ENCODE measurements at places on chromosomes 16 and 17.

- no peak for DNase-seq
These were observed 20.3 kb upstream of the CDH5 start for GRCh38 chr16:66346221-66346620.

DNA sequence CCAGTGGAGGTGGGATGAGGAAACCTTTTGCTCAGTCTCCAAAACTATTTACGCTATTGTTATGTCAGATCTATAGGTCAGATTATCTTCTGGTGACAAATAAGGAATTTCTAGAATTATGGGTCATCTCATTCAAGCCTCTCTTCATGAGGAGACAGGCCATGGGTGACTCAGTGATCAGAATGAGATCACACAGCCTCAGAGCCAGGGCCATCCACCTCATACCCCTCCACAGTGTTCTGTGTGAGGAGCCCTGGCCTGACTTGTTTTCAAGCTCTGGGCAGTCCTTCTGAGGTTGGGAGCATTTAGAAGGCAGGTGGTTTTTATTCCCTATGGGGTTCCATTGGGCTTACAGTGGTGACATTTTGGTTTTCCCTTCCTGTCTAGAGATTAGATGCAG is 26.5 kb downstream of the YPEL2 start:
- DNase-seq: no peak

DNA sequence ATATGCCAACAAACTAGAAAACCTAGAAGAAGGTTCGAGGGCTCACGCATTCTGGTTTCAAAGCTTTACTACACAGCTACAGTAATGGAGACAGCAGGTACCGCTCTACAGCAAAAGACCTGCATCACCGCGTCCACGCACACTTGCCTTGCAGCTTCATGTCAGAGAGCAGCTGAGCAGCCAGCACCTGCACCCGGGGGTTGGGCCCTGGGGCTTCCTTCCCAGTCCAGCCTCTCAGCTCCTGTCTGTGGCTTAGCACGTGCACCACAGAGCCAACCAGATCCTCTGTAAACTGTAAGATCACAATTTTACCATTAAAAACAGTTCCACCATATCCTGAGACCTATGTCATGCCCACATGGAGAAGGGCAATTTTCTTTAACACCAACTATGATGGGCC is 15.3 kb downstream of the MEAK7 start:
- no peak for DNase-seq

GRCh38 chr17:69231521-69231920 is 2.9 kb upstream of the ABCA10 start:
- no peak for DNase-seq

GRCh38 chr16:87495578-87496446 is 3.0 kb upstream of the ZCCHC14 start:
- no peak for DNase-seq

DNA sequence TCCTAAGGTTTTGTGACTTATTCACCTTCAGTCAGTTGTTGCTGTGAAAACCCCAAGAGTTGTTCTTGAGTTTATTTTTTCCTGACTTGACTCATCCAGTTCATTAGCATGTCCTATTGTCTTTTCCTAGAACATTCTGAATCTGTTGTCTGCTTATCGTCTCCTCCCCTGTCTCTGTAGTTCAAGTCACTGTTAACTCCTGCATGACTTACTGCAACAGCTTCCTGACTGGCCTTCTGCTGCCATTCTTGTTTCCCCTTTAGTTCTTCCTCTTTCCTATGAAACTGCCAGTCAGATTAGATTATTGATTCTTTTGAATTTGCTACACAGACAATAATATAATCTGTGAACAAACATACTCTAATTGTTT is 161.5 kb downstream of the FTO start:
- no peak for DNase-seq

DNA sequence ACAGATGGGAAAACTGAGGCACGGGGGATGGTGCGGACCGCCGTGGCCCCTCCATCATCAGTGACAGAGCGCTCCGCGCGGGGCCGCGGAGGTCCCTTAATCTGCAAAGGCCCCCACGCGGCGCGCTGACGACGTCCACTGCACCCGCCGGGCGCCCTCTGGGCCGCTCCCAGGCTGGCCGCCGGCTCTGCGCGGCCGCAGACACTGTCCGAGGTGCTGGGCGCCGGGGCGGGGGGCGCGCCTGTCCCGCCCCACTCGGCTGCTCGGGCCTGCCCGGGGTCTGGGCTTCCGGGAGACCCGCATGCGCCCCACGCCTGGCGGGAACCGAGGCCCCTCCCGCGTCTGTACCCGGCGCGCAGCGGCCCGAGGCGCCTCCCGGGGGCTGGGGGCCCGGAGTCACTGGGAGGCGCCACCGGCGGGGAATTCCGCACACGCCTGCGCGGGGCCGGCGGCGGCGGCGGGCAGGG is 550 bp upstream of the RNF213 start:
- DNase-seq: no peak

- DNase-seq: no peak
These were observed 5.4 kb upstream of the CNGB1 start for GRCh38 chr16:57976331-57976796.

GRCh38 chr17:55144518-55144917 is 120.2 kb upstream of the HLF start:
- DNase-seq: no peak

- no peak for DNase-seq
These were observed 47.9 kb downstream of the UBE2G1 start for GRCh38 chr17:4318596-4318995.

- no peak for DNase-seq
These were observed 17.9 kb upstream of the SMPD3 start for GRCh38 chr16:68466174-68466573.

GRCh38 chr17:48994549-48995303 is 2.5 kb upstream of the IGF2BP1 start:
- no peak for DNase-seq

DNA sequence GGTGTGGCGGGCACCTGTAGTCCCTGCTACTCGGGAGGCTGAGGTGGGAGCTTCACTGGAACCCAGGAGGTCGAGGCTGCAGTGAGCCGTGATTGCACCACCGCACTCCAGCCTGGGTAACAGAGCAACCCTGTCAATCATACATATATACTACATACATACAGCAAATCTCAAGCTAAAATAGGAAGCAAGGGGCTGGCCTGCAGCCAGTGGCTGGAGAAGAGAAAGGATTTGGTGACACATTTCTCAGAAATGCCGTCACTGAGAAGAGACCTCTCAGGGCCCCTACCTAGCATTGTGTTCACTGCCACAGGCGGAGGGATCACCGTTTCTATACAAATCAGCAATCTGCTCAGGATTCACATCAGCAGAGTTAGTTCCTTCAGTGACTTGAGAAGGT is 16.9 kb downstream of the NARF start:
- DNase-seq: no peak

DNA sequence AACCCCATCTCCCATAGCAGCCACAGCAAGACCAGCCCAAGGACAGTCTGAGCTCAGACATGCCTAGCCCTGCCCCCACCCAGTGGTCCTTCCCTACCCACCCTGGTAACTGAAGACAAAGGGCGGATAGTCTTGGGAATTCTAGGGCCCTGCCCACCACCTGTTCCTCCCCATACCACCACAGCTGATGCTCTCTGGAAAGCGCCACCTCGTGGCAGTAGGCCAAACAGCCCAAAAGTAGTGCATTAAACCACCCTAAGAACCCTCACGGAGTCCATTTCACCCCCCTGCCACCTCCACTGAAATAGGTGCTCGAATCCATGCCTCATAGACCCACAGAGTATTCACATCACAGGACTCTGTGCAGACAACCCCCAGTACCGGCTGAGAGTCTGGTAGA is 1021.4 kb downstream of the CDH8 start:
- no peak for DNase-seq

DNA sequence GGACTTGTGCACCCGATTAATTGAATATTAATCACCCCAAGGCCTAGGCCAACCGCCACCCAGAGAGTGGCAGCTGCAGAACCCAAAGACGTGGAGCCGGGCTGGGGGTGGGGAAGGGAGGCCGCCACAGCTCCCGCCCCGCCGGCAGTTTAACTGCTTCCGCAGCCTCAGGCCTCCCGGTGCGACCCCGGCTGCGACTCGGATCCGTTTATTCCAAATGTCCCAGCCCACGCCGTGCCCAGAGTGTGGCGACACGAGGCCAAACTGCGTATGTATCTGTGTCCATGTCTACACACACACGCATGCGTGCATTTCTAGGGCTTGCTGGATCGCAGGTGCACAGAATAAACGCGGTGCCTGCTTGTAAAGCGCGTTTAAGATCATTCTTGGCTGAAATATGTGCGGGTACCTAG is 802 bp upstream of the TOB1 start:
- no peak for DNase-seq

DNA sequence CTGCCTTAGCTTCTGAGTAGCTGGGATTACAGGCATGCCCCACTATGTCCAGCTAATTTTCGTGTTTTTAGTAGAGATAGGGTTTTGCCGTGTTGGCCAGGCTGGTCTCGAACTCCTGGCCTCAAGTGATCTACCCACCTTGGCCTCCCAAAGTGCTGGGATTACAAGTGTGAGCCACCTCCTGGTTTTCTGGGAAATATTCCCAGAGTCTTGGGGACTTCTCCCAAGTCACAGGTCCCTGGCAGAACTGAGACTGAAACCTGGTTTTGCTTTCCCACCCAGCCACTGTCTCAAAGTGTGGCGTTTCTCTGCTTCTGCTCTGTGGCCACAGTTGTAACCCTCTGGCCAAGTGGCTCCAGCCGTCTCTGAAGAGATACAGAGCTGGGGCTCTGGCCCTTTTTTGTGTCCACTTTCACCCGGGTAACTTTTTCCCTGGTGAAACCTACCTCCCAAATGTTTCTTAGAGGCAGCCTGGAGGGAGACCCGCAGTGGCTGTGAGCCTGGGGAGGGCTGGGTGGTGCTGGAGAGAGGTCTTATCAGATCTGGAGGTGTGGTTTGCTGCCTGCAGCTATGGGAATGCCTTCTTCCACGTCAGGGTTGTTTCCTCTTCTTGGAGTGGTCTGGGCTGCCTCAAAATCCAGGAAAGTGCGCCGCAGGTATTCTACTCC is 5.1 kb downstream of the KSR1 start:
- DNase-seq: no peak

DNA sequence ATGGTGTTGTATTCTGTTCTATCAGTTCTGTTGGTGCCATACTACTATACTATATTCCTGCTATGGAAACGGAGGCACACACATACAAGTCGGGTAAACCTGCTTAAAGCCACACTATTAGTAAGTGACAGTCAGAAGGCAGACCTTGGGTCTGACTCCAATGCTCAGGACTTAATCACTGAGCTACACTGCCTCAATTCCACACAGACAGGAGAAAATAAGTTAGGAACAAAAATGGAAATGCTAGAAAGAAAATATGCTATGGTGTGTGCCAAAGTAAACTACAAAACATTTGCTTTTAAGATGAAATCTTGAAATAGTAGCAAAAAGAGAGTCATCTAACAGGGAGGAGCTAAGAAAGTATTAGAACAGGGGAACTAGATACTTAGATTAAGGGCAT is 48.1 kb downstream of the MYO1D start:
- no peak for DNase-seq

DNA sequence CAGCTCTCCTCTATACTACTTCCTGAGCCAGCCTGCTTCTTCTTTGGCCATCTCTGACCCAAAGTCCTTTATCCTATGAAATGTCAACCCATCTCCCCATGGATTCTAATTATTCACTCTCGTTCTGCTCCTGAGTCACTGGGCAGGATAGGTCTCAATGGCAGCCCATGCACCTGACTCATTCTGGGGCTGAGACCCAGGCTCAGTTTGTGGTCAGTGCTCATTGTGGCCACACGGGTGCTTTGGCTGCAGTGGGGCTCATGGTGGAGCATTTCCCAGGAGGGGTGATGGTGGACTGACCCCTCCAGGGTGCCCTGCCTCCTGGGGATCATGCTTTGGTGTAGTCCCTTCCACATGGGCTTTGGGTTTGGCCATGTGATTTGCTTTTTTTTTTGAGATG is 154.8 kb upstream of the WSCD1 start:
- no peak for DNase-seq

DNA sequence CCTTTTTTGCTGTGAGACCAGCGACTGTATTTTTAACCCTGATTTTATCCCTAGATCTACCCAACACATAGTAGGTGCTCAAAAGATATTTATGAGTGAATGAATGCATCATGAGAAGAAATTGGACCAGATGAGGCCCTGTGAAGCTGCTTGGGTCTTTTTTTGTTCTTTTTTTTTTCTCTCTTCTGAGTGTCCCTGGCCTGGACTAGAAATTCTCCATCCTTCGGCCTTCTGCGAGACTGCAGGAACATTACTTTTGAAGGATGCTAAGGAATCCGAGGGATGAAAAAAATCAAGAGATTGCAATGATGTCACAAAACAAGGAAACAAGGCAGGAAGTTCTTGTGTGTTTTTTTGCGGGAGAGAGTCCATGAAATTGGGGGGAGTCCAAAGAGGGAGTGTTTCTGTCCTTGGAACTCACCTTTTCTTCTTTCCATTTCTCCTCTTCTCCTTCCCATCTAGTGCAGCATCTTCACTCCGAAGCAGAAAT is 560 bp upstream of the RUSF1 start:
- no peak for DNase-seq

DNA sequence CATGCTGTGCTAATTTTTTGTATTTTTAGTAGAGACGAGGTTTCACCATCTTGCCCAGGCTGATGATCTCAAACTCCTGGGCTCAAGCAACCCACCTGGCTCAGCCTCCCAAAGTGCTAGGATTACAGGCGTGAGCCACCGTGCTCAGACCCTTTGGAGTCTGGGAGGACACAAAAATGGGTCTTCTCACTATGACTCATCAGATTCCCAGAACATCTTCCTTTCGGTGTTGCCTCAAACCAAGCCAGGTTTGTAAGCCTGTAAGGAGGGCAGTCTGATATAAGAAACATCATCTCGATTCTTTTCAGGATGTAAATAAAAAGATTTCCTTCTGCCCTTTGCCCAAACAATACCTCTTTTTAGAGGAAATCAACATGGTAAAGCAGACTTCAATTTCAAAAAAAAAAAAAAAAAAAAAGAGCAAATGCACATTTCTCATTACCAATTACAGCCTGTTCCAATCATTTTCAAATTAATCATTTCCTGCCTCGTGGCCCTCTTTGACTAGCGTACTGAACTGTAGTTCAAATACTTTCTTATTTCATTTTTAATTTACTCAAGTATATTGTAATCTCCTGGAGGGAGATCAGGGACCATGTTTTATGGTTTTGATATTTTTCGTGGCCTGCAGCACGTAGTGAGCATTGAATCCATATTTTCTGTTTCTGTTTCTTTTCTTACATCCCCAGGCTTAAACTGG is 409.6 kb downstream of the GRIN2A start:
- DNase-seq: no peak

- DNase-seq: no peak
These were observed 13.5 kb downstream of the TLE7 start for GRCh38 chr16:71428385-71428784.

GRCh38 chr16:87304951-87305350 is 12.2 kb downstream of the C16orf95 start:
- DNase-seq: no peak

GRCh38 chr17:69166957-69167356 is 25.3 kb upstream of the ABCA6 start:
- DNase-seq: no peak

DNA sequence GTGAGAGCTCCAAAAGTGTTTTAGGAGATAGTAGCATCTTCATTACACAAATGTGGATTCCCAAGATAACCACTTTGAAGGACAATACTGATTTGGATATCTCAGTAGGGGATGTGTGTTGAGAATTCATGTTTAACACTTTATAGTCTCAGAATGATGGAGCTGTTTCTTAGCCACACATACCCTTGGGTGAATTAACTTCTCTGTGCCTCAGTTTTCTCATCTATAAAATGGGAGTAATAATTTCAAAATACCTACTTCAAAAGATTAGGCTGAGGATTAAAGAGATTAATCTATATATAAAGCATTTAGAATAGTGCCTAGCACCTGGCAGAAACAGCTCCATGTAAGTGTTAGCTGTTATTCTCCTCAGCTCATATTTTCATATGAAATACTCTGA is 19.0 kb downstream of the LPCAT2 start:
- DNase-seq: no peak

GRCh38 chr17:61395983-61396585 is 3.6 kb upstream of the TBX2 start:
- no peak for DNase-seq
